ENCODE measurements at places on chromosomes 1 and 21.

DNA sequence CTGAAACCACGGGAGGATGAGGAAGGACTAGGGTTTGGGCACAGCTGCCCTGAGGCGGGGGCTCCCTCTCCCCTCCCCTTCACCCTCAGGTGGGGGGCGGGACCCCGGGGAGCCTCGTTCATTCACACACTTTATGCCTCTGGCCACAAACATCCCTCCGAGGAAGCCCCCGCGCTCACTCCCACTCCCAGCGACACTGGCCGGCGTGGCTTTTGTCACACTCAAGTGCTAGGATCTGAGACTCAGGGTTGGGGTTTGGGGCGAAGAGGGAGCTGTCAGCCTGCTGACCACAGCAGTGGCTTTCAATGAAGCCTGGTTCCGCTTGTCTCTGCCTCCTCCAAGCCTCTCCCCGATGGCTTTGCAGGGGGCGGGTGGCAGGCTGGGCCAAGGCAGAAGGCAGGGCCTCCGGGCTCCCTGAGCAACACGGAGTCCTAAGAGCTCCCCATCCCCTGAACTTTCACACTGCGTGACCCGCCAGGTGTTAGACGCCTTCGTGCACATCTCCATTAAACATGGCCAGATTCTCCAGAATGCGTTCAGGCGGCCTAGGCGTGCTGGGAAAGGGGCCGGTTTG is 178.1 kb downstream of the NPHP4 start:
- DNase-seq = no peak

GRCh38 chr1:21175670-21176581 is 771 bp downstream of the EIF4G3 start:
- peak; percentile 45 for DNase-seq

GRCh38 chr21:38938343-38938742 is 132.6 kb downstream of the ETS2 start:
- no peak for DNase-seq

- no peak for DNase-seq
Observed at GRCh38 chr21:45386336-45386727, 18.6 kb upstream of the COL18A1 start.

GRCh38 chr1:56370513-56370912 is 208.8 kb downstream of the PLPP3 start:
- no peak for DNase-seq

DNA sequence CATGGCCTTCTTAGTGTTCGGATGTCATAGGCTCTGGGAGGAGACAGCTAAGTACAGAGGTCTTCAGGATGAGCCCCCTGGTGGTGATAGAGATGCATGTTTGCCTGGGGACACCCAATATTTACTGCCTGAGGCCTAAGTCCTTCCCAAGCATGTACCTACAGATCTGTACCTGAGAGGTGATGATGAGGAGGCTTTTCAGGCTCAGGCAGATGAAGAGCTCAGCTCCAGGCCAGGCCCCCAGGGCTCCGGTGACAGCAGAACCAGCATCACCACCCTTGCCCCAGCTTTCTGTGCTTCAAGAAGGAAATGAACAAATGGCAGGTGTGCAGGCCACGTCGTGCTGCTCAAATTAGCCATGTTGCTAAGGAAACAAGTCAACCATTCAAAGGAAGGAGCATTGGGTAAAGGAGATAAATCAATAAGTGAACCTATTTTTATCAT is 21.1 kb downstream of the CACNA1E start:
- DNase-seq = no peak
